Activated CD4-positive, alpha-beta T cell treated with anti-CD3 and anti-CD28 coated beads, Interleukin-2, amount 50 U/mL, for 24 hours (primary cell): ENCODE measurements at places on chromosomes 2 and 18.

- DNase-seq: no peak
These were observed 57.0 kb upstream of the DYNC1I2 start for GRCh38 chr2:171630089-171630770.

DNA sequence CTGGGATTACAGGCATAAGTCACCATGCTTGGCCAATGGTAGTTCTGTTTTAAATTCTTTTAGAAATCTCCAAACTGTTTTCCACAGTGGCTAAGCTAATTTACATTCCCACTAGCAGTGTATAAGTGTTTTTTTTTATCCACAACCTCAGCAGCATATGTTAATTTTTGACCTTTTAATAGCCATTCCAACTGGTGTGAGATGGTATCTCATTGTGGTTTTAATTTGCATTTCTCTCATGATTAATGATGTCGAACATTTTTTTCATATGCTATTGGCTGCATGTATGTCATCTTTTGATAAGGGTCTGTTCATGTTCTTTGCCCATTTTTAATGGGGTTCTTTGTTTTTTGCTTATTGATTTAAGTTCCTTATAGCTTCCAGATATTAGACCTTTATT lies 20.0 kb downstream of the MOCOS start:
- DNase-seq: no peak

DNA sequence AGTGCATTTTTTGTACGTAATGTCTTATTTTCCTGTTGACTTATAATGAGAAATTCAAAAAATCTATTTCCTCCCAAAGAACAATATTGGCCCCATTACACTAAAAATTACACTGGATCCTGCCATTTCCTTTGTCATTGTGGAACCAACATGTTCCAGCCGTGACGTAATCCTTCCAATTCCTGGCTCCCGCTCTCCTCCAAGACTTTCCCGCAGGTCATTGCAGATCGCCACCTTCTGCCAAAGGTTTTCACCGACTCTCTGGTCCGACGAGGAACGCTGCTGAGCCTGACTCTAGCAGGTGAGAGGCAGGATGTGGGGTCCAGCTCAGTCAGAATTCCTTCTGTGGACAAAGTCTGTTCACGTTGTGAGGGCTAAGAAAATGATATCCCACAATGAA lies 38.0 kb downstream of the PTGR3 start:
- no peak for DNase-seq

GRCh38 chr2:152559008-152559407 lies 158.3 kb downstream of the PRPF40A start:
- DNase-seq: no peak

GRCh38 chr2:187107001-187107400 lies 258.0 kb upstream of the ZSWIM2 start:
- DNase-seq: no peak

- DNase-seq: no peak
These were observed 26.6 kb downstream of the SESTD1 start for GRCh38 chr2:179238027-179238426.

GRCh38 chr2:23554054-23554697 lies 169.2 kb downstream of the KLHL29 start:
- DNase-seq: no peak

GRCh38 chr2:70894765-70895164 lies 40.9 kb upstream of the ATP6V1B1 start:
- no peak for DNase-seq

GRCh38 chr2:236360496-236360895 lies 96.3 kb upstream of the ASB18 start:
- DNase-seq: no peak
